Fibroblast of lung (primary cell): ENCODE measurements at places on chromosomes 1 and 21.
A peak's percentile ranks its signal among the peaks of the same experiment; 100 is the strongest.

- H3K4me3 ChIP-seq = peak overlapping the region; percentile 99
- H3K27ac ChIP-seq = peak overlapping the region; percentile 98
- DNase-seq = peak; percentile 93
- no peaks in the 10 kb centered on the region for H3K27me3 ChIP-seq
- H3K36me3 ChIP-seq = peaks cover 6% of the 10 kb centered on the region
- H3K4me1 ChIP-seq = peaks cover 10% of the 10 kb centered on the region
Observed at GRCh38 chr1:153533689-153534201, 2.0 kb downstream of the S100A6 start.

DNA sequence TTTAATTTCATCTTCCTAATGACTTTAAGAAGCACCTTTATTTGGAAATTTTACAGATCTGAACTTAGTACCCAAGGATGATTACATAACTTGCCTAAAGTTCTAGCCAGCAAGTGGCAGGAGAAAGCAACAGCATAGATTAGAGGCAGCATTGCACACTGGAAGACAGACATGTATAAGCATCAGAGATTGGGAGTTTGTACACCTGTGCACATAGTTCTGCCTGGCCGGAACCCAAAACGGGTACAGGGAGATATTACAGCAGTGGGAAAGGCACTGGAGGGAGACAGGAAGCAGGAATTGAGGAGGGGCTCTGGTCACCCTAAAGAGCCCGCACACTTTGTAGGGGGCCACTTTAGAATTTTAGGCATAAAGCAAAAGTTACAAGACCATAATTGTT is 19.3 kb downstream of the GBP6 start:
- H3K4me1 ChIP-seq = no peaks in the 10 kb centered on the region
- no peak overlapping the region for H3K4me3 ChIP-seq
- H3K27me3 ChIP-seq = no peaks in the 10 kb centered on the region
- no peaks in the 10 kb centered on the region for H3K36me3 ChIP-seq
- H3K27ac ChIP-seq = no peak overlapping the region

GRCh38 chr1:66335859-66336640 is 197.9 kb upstream of the SGIP1 start:
- H3K4me3 ChIP-seq = no peak overlapping the region
- no peaks in the 10 kb centered on the region for H3K36me3 ChIP-seq
- H3K27ac ChIP-seq = no peak overlapping the region

- H3K27me3 ChIP-seq = no peaks in the 10 kb centered on the region
- H3K4me3 ChIP-seq = no peak overlapping the region
- H3K27ac ChIP-seq = no peak overlapping the region
- no peaks in the 10 kb centered on the region for H3K36me3 ChIP-seq
- no peak for DNase-seq
- no peaks in the 10 kb centered on the region for H3K4me1 ChIP-seq
Observed at GRCh38 chr1:25110485-25110884, 121.8 kb downstream of the SYF2 start.

- DNase-seq = no peak
- H3K27me3 ChIP-seq = no peaks in the 10 kb centered on the region
- H3K36me3 ChIP-seq = no peaks in the 10 kb centered on the region
- no peaks in the 10 kb centered on the region for H3K4me1 ChIP-seq
Observed at GRCh38 chr1:236451796-236452373, 57.8 kb downstream of the EDARADD start.

GRCh38 chr1:82848043-82848442 is 1047.3 kb downstream of the ADGRL2 start:
- no peaks in the 10 kb centered on the region for H3K4me1 ChIP-seq
- no peak for DNase-seq
- no peak overlapping the region for H3K4me3 ChIP-seq
- H3K36me3 ChIP-seq = no peaks in the 10 kb centered on the region
- H3K27me3 ChIP-seq = no peaks in the 10 kb centered on the region
- H3K27ac ChIP-seq = no peak overlapping the region

DNA sequence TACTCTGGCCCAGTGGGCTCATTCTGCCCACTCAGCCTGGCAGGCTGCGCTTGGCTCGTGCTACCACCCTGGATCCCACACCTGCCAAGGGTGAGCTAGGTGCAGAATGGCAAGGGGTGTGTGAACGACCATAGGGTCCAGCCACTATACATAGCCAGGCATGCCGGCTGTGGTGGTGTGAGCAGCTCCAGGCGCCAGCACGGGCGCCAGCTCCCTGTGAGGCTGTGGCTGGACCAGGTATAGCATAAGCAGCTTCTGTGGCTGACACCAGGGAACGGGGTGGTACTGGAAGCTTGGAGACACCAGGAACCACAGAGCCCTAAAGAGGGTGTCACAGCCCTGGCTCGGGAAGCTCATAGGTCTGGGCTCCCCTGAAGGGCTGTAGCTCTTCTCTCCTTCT is 18.6 kb downstream of the CCDC18 start:
- no peak overlapping the region for H3K4me3 ChIP-seq
- no peak for DNase-seq
- H3K27ac ChIP-seq = no peak overlapping the region
- no peaks in the 10 kb centered on the region for H3K4me1 ChIP-seq
- H3K36me3 ChIP-seq = peaks cover 4% of the 10 kb centered on the region
- no peaks in the 10 kb centered on the region for H3K27me3 ChIP-seq

GRCh38 chr1:70204600-70204999 is 779 bp downstream of the LRRC40 start:
- H3K36me3 ChIP-seq = no peaks in the 10 kb centered on the region
- DNase-seq = peak; percentile 25
- H3K27me3 ChIP-seq = no peaks in the 10 kb centered on the region
- peaks cover 6% of the 10 kb centered on the region for H3K4me1 ChIP-seq

DNA sequence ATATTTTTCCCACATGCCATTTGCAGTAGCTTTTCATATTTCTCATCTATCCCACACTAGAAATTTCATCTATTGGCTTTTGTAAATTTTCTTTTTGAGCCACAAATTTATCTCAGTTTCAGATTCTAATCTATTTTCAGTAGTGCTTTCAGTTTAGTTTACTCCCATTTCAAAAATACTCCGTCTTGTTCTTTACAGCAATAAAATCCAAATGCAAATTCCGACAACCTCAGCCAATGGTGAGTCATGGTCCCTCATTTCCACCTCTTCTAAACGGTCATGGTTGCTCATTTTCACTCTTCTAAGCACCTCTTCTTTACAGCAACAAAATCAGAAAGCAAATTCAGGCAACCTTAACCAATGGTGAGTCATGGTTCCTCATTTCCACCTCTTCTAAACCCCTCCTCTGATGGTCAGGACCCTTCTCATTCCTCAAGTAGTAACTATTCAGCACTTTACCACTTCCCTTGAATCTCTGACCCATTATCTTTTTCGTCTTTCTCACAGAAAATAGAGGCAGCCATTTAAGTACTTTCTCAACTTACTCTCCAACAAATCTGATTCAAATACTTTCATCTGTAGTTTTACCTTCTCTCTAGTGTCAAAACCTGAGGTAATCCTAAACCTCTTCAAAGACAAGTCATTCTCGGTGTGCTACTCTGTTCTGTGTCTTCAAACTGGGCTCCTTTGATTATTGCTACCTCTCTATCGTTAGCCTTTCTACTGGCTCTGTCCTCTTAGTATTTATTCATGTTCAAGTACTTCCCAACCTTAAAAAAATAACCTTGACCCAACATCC is 34.4 kb downstream of the C21orf91 start:
- H3K4me1 ChIP-seq = no peaks in the 10 kb centered on the region
- no peak overlapping the region for H3K4me3 ChIP-seq
- DNase-seq = no peak
- no peak overlapping the region for H3K27ac ChIP-seq
- no peaks in the 10 kb centered on the region for H3K36me3 ChIP-seq

GRCh38 chr1:224053456-224053855 is 60.5 kb upstream of the FBXO28 start:
- no peak overlapping the region for H3K27ac ChIP-seq
- DNase-seq = no peak
- no peak overlapping the region for H3K4me3 ChIP-seq

- no peak for DNase-seq
- no peak overlapping the region for H3K4me3 ChIP-seq
- no peak overlapping the region for H3K27ac ChIP-seq
- peaks cover 35% of the 10 kb centered on the region for H3K27me3 ChIP-seq
Observed at GRCh38 chr1:205581321-205581980, 50.4 kb downstream of the ELK4 start.

DNA sequence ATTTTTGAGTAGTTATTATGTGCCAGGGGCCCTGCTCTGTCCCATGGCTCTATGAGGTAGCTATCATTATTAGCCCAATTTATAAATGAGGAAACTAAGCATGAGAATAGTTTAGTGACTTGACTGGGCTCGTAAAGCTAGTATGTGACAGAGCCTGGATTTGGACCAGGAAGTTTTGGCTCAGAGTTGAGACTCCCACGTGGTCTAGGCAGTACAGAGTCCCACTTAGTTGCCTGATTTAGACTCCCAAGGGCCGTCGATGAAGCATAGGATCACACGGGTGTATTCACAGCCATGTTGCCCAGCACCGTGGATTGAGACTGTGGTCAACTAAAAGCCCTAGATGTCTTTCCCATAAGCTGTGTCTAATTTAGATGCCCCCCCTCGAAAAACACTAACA is 81.7 kb downstream of the DDX20 start:
- H3K4me3 ChIP-seq = no peak overlapping the region
- no peak overlapping the region for H3K27ac ChIP-seq
- DNase-seq = no peak
- no peaks in the 10 kb centered on the region for H3K4me1 ChIP-seq
- H3K36me3 ChIP-seq = no peaks in the 10 kb centered on the region
- no peaks in the 10 kb centered on the region for H3K27me3 ChIP-seq

- DNase-seq = no peak
- no peaks in the 10 kb centered on the region for H3K27me3 ChIP-seq
- no peaks in the 10 kb centered on the region for H3K36me3 ChIP-seq
- H3K4me1 ChIP-seq = no peaks in the 10 kb centered on the region
Observed at GRCh38 chr1:72034827-72035226, 247.5 kb downstream of the NEGR1 start.

GRCh38 chr1:245687152-245687635 is 532.4 kb downstream of the KIF26B start:
- peaks cover 2% of the 10 kb centered on the region for H3K4me1 ChIP-seq
- H3K36me3 ChIP-seq = no peaks in the 10 kb centered on the region
- H3K4me3 ChIP-seq = no peak overlapping the region
- H3K27me3 ChIP-seq = no peaks in the 10 kb centered on the region
- DNase-seq = no peak
